ENCODE measurements at places on chromosomes 4 and X.

DNA sequence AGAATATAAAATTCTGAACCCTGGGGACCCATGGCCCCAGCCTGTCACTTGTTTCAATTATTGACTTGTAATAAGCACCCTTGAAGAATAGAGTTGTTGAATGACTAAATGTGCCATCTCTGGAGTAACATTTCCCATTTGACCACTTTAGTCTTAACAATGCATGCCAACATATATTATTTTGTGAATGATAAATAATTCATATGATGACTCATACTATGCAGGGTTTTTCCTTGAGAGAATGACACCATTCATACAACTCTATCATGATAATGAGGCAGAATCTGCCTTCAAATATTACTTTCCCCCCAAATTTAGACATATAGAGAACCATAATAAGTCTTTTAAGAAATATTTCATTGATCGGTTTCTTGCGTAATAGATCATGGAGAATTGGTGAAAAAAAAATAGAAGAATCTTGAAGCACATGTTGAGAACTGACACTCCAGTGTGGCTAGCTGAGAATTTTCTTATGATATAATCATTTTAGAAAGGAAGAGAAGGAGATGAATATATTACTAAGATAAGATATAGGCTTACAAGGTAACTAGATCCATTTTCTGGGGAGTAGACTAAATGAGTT is 404.5 kb downstream of the GRXCR1 start:
- no peak for DNase-seq

DNA sequence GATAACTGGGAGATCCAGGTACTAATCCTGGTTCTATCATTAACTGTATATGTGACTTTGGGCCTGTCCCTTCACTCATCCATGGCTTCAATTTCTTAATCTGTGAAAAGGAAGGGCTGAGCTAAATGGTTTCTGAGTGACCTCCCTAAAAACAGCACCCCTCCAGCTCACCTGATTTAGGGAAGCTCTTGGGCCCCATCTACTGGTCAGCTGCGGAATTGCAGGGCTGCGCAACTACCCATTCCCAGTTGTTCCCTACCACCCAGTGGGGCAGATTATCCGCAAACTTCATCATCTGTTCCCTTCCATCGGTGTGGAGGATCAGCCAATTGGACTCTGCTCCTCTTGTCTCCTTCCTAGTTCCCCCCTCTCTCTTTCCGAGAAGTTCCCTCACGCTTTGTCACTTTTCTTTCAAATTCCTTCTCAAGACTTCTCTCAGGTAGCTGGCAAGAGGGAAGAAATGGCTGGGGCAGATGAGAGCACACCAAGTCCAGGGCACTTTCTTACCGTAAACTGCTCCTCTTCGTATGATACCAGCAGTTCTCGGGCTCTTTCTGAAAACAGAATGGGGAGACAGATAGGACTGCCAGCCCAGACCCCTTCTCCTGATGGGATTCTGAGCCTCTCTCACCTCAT is 5.8 kb downstream of the LAS1L start:
- DNase-seq, result peak; percentile 58

DNA sequence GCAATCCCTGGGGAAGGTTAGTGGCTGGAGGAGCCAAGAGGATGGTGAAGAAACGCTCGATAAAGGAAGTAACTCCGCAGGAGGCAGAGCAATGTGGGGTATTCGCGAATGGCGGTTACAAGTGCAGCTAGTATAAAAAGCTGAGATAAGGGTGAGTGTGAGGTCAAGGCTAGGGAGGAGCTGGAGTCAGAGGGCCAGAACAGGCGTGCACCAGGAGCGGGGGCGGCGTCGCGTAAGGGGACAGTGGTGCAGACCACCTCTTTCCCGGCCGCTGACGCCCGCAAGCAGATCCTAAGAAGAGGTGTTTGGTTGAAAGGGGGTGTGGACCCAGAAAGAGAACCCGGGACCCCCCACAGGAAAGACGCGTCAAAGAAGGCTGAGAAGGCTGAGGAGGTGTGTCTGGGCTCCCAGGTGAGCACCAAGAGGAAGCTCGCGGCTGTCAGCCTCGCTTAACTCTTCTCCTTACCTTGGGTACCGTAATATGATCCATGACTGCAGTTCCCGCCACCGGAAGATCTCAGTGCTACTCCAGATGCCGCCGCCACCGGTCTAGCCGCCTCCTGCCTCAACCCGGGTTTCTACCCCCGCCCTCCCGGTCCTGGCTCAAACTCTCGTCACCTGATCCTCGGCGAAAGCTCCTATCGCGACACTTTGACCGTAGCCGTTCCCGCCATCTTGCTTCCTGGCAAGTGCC is at the start of gene MTMR8:
Gene MTMR8 (minus strand): TSS at position 579 of the 694 bp plus-strand sequence. CDS start 89 bp downstream, at position 490.
- DNase-seq, result peak; percentile 73

- DNase-seq, result no peak
These were observed 62.4 kb downstream of the NBDY start for GRCh38 chrX:56791456-56791855.

GRCh38 chr4:14303856-14304255 is 676.3 kb upstream of the BOD1L1 start:
- DNase-seq, result no peak

DNA sequence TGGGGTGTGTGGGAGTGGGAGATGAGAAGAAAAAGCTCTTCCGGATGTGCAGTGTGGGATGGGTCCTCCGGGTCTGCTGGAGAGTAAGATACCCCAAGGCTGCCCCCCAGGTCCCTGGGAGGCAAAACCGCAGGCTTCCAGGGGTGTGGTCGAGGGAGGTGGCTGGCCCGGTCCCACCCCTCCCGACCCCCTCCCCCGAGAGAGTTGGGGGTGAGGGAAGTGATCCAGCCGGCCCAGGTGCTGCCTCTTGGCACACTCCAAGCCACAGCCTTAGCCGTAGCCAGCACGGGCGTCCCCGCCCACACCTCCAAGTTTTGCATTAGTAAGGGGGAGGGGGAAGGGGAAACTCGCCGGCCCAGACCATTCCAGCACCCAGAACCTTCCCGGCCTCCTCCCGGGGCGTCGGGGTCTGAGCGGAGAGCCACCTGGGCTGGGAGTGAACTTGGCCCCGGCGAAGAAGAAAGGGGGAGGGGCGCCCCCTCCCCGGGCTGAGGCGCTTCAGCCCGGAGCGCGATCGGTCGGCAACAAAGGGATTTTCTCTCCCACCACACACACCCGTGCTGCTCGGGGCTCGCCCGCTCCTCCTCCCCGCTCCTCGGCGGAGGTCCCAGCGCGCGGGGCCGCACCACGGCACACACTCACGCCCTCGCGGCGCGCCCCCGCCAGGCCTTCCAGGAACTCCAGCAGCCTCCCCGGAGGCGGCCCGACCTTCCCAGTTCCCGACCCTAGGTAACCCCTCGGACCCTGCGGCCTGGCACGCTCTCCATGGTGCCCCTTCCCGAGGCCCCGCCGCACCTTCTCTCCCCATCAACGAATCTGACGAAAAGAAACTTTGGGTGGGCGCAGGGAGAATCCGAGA is 14.4 kb downstream of the BCOR start:
- no peak for DNase-seq

DNA sequence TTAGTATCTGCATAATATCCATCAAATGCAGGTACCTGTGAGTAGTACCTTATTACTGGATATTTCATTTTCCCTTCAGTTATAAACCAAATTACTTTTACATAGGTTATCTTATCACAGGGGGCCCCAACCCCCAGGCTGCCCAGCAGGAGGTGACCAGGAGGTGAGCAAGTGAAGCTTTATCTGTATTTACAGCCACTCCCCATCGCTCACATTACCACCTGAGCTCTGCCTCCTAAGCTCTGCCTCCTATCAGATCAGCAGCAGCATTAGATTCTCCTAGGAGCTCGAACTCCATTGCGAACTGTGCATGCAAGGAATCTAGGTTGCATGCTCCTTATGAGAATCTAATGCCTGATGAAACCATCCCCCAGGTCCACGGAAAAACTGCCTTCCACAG is 6.3 kb downstream of the PRSS12 start:
- DNase-seq, result no peak

DNA sequence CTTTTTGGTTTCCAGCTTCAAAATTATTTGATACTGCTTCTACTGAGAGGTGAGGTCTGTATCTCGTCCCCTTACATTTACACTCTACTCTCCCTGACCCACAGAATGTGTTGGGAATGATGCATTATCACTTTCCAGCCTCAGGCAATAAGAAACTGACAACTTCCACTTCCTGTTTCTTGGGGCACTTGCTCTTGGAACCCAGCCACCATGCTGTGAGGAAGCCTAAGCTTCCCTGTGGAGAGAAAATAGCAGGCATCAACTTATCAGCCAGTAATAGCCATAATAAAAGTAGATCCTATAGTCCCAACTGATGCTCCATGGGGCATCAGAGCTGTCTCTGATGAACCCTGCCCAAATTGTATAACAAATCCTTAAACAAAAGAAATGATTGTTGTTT is 32.6 kb downstream of the RELL1 start:
- no peak for DNase-seq

DNA sequence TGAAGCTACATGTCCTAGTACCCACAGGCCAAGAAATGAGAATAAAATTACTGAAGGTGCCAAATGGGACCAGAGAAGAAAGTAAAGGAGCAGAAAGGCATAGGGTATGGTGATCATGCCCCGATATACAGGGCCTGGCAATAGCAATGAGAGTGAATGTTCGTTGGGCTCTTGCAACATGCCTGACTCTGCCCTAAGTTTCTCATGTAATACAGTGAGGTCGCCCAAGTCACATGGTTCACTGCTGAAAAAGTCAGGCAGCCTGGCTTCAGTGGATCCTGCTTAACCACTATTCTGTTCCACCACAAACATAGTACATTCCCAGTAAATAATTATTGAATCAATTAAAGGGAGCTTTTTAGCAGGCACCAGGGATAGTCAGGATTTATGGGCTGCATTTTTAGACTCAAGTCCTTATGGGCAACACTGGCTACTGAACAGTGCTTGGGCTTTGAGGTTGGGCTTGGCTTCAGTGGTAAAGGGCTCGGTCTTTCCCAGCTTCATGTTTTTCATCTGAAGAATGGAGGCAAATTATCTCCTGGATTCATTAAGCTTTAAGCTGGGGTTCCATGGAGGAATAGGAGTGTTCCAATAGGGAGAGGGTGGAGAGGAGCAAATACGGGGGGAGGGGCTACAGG is 67.1 kb upstream of the ZNF518B start:
- no peak for DNase-seq

DNA sequence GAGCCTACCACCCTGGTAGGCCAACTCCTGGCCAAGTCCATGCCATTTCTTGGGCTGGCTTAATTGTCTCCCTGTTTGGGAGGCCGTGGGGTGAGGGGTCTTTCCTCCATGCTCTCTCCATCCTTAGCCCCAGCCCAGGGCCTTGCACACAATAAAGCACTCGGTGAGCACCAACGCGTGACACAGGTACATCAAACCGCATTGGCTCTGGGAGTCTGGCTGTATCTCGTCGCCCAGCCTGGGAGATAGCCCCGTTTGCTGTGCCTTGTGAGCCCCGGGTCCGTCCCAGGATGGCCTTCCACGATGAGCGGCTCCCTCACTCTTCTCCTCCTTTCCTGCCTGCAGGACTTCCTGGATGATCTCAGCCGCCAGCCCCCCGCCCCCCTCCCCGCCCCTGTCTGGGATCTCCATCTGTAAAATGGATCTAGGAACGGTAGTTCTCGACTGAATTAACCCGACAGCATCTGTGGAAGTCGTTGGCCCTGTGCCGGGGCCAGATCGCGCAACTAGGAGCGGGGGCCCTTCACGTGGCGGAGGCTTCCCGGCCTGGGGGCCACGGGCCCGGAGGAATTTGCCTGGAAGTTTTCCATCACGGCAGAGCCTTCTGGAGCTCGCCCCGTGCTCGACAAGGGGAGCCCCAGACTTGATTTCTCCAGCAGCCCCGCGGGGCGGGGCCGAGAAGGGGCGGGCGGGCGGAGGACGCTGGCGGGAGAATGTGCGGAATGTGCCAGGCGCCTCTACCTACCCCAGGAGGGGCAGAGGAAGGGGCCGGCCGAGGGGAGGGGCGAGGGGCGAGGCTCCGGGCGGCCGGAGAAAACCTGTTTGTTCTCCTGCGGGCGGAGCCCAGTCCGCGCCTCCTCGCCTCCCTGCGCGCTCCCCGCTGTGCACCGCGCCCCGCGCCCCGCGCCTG is at the start of gene ZNF185:
Gene ZNF185 (plus strand): TSS at position 846 of the 910 bp plus-strand sequence. CDS start 16,423 bp downstream, outside the sequence.
- DNase-seq, result no peak

GRCh38 chrX:15856222-15856587 is 1.6 kb upstream of the AP1S2 start:
- DNase-seq, result no peak

GRCh38 chrX:130628516-130628915 is 226.7 kb downstream of the RBMX2 start:
- DNase-seq, result no peak

GRCh38 chr4:24840826-24841543 is 45.6 kb downstream of the SOD3 start:
- no peak for DNase-seq

DNA sequence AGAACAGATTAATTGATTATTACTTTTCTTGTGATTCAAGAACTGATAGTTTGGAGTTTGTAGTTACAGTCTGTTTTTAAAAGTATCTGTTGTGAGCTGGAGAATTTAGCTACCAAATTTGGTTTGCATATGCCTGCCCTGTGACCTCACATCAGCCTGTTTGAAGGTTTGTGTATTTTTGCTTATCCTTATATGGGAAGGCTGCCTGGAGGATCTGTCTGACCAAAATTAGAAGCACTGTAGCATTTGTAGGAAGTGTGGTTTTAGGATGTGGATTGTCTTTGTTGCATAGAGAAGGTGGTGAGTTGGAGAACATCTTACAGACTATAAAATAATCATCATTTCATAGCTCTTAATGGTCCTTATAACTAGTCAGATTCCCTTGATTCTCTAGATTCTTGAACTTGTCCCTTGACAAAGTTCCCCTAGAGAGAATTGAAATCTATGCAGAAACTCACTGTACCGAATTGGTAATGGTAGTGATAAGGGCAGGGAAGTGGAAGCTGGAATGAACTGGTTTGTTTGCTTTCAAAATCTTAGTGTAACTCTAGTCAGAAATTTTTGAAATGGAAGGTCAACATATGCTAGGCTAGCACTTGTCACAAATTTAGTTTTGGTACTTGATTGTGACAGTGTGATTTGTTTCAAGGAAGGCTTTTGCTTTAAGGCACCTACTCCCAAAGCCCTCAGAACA is 57.3 kb downstream of the SH3BGRL start:
- DNase-seq, result no peak

DNA sequence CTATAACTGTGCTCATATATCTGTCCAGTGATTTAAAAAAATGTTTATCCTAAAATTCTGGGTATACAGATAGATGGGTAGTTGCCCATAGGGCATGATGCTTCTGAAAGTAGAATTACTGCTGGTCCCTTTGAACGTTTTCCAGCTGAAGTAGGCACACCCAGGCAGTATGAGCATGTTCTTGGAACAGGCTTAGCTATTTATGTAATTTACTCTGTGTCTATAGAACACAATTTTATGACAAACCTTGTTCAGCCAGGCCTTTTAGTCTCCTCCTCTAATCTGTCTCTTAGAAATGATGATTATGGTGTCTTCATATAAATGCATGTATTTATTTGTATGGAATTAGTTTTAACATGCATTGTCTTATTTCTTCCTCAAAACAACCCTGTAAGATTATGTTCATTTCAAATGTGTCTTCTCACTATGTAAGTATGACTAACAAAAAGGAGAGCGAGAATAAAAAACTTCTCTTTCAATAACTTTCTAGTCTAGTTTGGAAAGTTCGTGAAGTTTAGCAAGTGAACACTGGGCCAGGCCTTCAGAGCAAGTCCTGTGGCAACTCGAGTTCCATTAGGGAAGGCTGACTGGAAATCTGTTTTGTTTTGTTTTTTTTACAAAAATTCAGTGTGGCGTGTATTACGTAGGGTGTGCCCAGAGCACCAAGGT is 142.0 kb downstream of the AFF1 start:
- no peak for DNase-seq
